ENCODE measurements at places on chromosomes 6 and 20.

GRCh38 chr6:157529654-157530039 lies 148.7 kb downstream of the ZDHHC14 start:
- H3K4me1 ChIP-seq, result no peaks in the 10 kb centered on the region
- H3K4me3 ChIP-seq, result no peak overlapping the region
- no peaks in the 10 kb centered on the region for H3K27me3 ChIP-seq
- no peaks in the 10 kb centered on the region for H3K36me3 ChIP-seq

DNA sequence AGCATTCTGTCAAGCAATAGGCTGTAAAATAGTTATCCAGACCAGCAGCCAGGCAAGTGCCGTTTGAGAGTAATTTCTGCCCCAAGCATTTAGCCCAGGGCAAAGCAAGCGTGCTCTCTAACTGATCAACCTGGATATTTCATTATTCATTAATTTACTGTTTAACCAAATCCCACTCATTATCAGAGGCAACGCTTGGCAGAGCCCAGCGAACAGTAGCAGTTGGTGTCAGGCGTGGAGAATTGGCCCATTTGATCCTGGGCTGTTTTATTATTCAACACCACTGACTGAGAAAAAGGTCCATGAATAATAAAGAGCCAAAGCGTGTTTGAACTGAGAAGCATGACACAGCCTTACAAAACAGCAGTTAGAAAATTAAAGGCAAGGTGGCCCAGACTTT lies 35.3 kb downstream of the TFAP2B start:
- DNase-seq, result no peak
- H3K27ac ChIP-seq, result no peak overlapping the region
- H3K4me1 ChIP-seq, result no peaks in the 10 kb centered on the region
- no peaks in the 10 kb centered on the region for H3K36me3 ChIP-seq
- peaks cover 52% of the 10 kb centered on the region for H3K27me3 ChIP-seq

DNA sequence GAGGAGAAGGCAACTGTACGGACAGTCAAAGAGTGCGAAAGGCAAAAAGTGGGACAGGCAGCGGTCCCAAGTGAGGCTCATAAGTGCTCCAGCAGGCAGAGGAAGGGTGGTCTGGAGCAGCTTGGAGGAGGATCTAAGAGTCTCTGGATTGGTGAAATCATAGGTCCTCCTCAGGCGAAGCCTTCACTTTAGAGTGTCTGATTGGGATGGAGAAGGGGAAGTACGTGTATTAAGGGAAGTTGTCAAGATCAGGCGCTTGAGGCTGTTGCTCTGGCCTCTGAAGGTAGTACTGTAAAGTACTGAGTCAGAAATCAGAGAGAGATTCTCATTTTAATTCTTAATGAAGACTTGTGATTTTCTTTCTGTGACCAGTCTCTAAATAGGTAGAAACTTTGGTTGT lies 185.6 kb downstream of the KIF16B start:
- H3K4me3 ChIP-seq, result no peak overlapping the region
- H3K27ac ChIP-seq, result no peak overlapping the region
- no peak for DNase-seq
- H3K36me3 ChIP-seq, result peaks cover 3% of the 10 kb centered on the region
- no peaks in the 10 kb centered on the region for H3K4me1 ChIP-seq
- no peaks in the 10 kb centered on the region for H3K27me3 ChIP-seq

- H3K4me3 ChIP-seq, result no peak overlapping the region
- no peak overlapping the region for H3K27ac ChIP-seq
- no peaks in the 10 kb centered on the region for H3K4me1 ChIP-seq
- H3K27me3 ChIP-seq, result peaks cover 4% of the 10 kb centered on the region
- DNase-seq, result no peak
These were observed 221.4 kb downstream of the PHACTR1 start for GRCh38 chr6:12937971-12938370.

DNA sequence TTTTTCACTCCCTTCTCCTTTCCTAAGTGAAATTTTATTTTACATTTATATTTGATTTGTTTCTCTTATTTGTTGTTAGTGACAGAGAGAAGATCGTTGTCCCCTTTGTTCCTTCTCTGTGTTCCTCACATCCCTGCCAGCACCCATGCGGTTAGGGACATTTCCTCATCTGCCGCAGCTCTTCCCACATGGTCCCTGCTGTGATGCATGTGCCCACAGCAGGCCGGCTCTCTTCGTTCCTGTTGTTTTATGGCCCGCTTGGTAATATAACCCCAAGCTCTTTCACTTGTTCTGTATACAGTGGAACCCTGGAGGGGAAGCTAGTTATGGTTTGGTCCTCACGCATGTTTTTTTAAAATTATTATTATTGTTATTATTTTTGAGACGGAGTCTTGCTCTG lies 23.6 kb downstream of the DTD1 start:
- no peaks in the 10 kb centered on the region for H3K4me1 ChIP-seq
- H3K4me3 ChIP-seq, result no peak overlapping the region
- peaks cover 4% of the 10 kb centered on the region for H3K36me3 ChIP-seq

GRCh38 chr6:141347086-141347485 lies 785.6 kb upstream of the GJE1 start:
- no peaks in the 10 kb centered on the region for H3K4me1 ChIP-seq
- no peaks in the 10 kb centered on the region for H3K27me3 ChIP-seq
- DNase-seq, result no peak

DNA sequence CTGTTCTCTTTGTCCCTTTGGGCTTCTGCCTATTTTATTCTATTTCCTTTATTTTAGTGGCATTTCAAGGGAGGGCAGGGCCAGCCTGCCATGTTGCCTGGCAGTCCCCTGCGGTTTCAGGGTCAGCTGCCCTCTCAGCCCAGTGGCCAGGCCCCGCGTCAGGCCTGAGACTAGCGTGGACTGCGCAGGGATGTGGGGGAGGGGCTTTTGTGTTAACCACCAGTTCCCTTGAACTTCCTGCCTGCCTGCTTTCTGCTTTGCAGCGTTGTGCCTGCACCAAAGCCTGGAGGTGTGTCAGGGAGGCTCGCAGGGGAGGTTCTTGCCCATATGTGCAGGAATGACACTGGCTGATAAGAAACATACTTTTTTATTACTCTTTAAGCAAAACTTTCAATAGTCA lies 157.6 kb downstream of the SLC35B3 start:
- H3K36me3 ChIP-seq, result no peaks in the 10 kb centered on the region
- H3K27ac ChIP-seq, result no peak overlapping the region
- H3K4me3 ChIP-seq, result no peak overlapping the region
- no peak for DNase-seq

DNA sequence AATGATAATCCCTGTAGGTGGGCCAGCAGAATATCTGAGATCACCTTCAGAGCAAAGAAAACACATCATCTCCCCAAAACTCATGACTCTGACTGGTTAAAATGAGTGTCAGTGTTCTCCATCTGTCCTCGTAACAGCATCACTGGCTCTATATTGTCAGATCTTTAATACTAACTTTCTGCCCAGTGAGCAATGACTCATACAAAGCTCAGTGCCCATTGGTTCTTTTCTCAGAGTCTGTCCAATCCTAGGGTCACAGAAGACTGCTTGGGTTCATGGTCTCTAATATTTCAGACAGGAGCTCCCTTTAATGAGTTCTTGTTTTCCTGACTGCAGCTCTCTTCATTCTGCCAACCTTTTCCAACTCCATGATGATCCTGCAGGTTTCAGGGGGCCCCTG lies 36.4 kb downstream of the HLA-DPB1 start:
- DNase-seq, result no peak
- no peak overlapping the region for H3K4me3 ChIP-seq
- peaks cover 35% of the 10 kb centered on the region for H3K27me3 ChIP-seq
- H3K27ac ChIP-seq, result no peak overlapping the region

DNA sequence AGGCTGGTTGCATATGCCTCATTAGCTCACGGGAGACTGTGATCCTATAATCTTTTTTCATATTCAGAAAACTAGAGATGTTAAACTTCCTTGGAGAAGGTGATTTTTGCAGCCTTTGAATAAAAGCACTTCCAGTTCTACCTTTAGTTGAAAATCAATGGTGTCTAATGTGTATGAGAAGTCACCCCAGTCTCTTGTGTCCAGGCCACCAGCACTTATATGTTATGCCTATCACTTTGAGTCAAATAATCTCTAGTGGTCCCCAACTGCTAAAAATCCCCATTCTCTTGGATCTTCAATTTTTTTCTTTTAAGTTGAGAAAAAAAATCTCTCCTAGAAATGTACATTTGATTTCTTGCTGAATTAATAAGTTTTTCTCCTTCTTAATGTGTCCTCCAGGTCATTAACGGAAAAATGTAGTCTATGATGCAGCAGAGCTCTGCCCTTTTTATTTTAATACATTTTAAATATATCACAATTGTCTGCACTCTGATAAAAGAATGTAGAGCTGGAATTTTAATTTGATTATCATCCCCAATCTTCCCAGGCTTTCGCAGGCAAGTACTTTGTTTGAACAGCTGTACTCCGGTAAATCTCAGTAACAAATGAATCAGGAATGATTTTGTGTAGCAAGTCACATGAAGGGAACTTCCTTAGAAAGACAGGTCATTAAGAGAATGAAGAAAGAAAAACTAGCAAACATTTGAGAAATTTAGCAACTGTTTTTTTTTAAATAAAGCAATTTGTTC lies 147.0 kb downstream of the SOX4 start:
- no peaks in the 10 kb centered on the region for H3K36me3 ChIP-seq
- no peak for DNase-seq
- H3K4me3 ChIP-seq, result no peak overlapping the region
- H3K4me1 ChIP-seq, result peaks cover 30% of the 10 kb centered on the region
- H3K27ac ChIP-seq, result peak overlapping the region; percentile 66

DNA sequence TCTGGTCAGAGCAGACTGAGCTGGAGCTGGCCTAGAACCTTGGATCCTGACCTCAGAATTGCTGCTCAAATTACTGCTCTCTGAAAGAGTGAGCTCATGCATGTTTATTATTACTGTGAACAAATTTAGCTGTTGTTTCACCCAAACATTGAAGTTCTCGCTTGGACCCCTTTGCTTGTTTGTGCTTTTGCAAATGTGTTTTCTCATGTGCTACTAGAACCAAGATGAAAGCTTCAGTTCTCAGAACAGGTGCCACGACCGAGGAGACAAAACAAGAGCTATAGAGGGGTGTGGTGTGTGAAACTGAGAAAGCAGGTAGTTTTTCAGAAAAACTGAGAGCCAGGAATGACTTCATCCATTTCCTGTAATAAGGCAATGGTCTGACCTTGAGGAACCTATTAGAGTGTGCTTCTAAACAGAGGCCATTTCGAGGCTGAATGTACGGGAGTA lies 50.0 kb upstream of the ESR1 start:
- no peaks in the 10 kb centered on the region for H3K4me1 ChIP-seq
- H3K36me3 ChIP-seq, result no peaks in the 10 kb centered on the region
- no peaks in the 10 kb centered on the region for H3K27me3 ChIP-seq
- no peak overlapping the region for H3K27ac ChIP-seq
- DNase-seq, result no peak

GRCh38 chr6:41560431-41561192 lies 14.4 kb downstream of the FOXP4 start:
- H3K4me1 ChIP-seq, result no peaks in the 10 kb centered on the region
- no peaks in the 10 kb centered on the region for H3K27me3 ChIP-seq
- H3K36me3 ChIP-seq, result peaks cover under 1% of the 10 kb centered on the region
- H3K27ac ChIP-seq, result no peak overlapping the region
- no peak for DNase-seq

GRCh38 chr20:33909331-33909921 lies 84.3 kb upstream of the RALY start:
- no peak overlapping the region for H3K4me3 ChIP-seq
- no peaks in the 10 kb centered on the region for H3K27me3 ChIP-seq
- H3K27ac ChIP-seq, result no peak overlapping the region
- H3K36me3 ChIP-seq, result no peaks in the 10 kb centered on the region

DNA sequence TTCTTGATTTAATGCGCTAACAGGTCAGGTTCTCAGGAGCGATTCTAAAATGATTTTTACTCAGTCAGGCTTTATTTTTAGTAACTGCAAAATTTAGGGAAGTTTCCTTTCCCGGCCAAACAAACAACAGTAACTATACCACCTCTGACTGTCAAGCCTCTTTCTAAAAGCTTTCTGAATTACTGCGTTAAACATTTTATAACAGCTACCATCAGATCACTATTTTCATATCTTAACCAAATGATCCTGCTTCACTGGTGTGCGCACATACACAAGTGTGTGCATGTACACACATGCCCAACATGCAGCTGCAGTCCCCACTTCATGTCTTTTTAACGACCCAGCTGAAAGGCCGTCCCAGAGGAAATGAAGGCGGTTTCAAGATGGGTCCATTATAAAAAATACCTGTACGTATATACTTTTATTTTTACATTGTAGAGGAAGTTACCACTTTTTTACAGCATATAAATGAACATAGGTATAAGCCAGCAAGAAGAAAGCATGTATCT lies 25.0 kb downstream of the TMEM242 start:
- H3K36me3 ChIP-seq, result no peaks in the 10 kb centered on the region
- no peak overlapping the region for H3K4me3 ChIP-seq
- no peaks in the 10 kb centered on the region for H3K4me1 ChIP-seq
- H3K27ac ChIP-seq, result no peak overlapping the region
- DNase-seq, result no peak

DNA sequence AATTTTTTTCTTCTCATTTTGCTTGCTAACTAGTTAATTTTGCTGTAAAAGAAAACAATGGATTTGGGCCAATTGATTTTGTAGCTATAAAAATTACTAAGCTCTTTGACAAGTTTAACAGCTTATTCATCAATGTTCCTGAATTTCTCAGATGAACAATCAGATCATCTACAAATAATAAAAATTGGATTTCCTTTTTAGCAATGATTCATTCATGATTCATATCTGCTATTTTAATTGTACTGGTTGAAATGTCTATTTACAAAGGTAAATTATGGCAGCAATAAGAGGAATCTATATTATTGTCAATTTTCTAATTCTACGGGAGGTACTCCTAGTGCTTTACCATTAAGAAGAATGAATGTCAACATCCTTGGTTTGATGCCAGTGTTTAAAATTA lies 178.8 kb upstream of the BTBD3 start:
- H3K27me3 ChIP-seq, result no peaks in the 10 kb centered on the region
- no peak for DNase-seq
- no peaks in the 10 kb centered on the region for H3K36me3 ChIP-seq
- H3K27ac ChIP-seq, result peak overlapping the region; percentile 34
- H3K4me1 ChIP-seq, result peaks cover 25% of the 10 kb centered on the region

DNA sequence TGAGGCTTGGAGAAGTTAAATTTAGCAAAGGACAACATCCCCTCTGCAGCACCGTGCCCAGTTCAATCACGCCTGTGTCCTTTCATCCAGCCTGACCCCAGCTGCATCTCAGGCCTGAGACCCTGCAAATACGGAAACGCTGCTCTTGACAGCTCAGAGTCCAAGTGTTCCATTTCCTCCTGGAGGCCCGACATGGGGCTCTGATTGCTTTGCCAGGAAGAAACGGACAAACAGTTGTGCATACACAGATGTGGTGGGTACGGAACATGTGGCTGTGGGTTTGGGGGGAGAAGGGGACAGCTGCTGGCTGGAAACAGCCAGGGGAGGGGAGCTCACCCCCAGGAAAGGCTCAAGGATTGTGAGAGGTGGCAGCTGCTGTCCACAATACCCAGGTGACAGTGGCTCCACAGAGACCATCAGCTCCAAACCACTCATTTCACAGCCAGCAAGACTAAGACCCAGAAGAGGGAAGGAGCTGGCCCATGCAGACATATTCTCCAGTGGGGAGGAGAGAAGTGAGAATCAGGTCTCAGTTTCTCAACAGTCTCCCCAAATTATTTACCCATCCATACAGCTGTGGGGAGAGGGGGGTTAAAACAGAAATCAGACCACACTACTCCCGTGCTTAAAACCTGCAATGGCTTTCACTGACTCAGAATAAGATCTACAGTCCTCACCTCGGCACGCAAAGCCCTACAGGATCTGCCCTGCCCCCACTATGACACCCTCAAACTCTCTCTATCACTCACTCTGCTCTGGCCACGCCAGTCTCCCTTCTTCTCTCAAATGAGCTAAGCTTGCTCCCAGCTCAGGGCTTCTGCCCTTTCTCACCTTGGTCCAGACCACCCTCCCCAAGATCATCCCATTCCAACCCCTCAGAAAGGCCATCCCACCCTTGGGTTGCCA lies 89.1 kb downstream of the PREX1 start:
- H3K27ac ChIP-seq, result no peak overlapping the region
- DNase-seq, result no peak
- no peaks in the 10 kb centered on the region for H3K4me1 ChIP-seq
- no peak overlapping the region for H3K4me3 ChIP-seq
- H3K36me3 ChIP-seq, result no peaks in the 10 kb centered on the region
